Tibial artery (tissue), 4 donors: ENCODE measurements at places on chromosomes 2 and 18.

- no peaks in the 10 kb centered on the region for H3K4me1 ChIP-seq
- H3K4me3 ChIP-seq = no peak overlapping the region
- DNase-seq = no peak
- H3K27me3 ChIP-seq = no peaks in the 10 kb centered on the region
Observed at GRCh38 chr2:185628985-185629384, 109.6 kb upstream of the FSIP2 start.

- no peaks in the 10 kb centered on the region for H3K36me3 ChIP-seq
- DNase-seq = no peak
- H3K4me3 ChIP-seq = no peak overlapping the region
- H3K27ac ChIP-seq = no peak overlapping the region
- H3K27me3 ChIP-seq = no peaks in the 10 kb centered on the region
- peaks cover 7% of the 10 kb centered on the region for H3K4me1 ChIP-seq
Observed at GRCh38 chr18:24395049-24395795, 2.4 kb downstream of the OSBPL1A start.

GRCh38 chr2:168552450-168552856 lies 96.4 kb downstream of the CERS6 start:
- no peak for DNase-seq
- H3K27me3 ChIP-seq = no peaks in the 10 kb centered on the region

DNA sequence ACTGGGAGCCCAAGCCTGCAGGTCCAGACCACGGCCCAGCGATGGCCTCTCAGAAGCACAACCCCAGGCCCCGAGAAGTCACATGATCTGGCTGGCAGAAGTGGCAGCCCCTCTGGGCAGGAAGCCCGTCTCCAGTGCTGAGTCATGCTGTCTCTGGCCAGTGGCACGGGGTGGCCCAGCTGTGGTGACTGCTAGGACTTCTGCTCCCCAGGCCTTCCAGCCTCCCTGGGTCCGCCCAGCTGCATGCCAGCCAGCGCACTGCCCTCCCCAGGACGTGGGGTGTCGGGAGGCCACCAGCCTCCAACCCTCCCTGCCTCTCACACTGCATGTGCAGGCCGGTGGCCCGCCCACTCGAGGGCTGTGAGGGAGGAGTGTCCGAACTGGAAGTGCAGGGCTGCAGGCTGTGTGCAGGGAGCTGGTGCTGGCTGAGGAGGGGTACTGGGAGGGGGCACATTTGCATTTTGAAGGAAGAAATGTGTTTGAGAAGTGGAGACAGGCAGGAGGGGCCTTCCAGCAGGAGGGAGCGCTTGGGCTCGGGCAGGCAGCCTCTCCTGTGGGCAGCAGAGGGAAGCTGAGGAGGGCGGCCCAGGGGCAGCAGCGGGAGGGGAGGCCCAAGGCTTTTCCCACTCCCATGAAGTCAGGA lies 17.0 kb upstream of the HPCAL1 start:
- no peak overlapping the region for H3K4me3 ChIP-seq
- peaks cover 16% of the 10 kb centered on the region for H3K4me1 ChIP-seq
- no peaks in the 10 kb centered on the region for H3K27me3 ChIP-seq
- no peaks in the 10 kb centered on the region for H3K36me3 ChIP-seq
- H3K27ac ChIP-seq = peak overlapping the region; percentile 89

DNA sequence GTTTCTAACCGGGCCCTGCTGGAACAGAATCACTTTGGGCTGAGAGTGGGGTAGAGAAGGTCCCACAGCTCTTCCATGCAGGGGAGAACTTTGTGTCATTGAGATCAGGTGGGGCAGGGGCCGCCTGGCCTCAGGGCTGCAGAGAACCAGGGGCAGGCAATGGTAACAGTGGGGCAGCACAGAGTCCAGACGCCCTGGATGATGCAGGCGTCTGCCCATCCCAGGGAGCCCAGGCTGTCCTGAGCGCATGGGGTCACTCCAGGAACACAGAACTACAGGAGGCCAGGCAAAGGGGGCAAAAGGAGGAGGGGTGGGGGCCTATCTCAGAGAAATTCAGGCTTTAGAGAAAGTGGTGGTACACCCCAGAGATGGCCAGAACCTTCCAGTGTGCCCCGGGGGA lies 121.3 kb downstream of the NDUFA10 start:
- no peaks in the 10 kb centered on the region for H3K36me3 ChIP-seq
- no peaks in the 10 kb centered on the region for H3K4me1 ChIP-seq
- peak; percentile 54 for DNase-seq
- no peak overlapping the region for H3K4me3 ChIP-seq
- no peaks in the 10 kb centered on the region for H3K27me3 ChIP-seq
- no peak overlapping the region for H3K27ac ChIP-seq

DNA sequence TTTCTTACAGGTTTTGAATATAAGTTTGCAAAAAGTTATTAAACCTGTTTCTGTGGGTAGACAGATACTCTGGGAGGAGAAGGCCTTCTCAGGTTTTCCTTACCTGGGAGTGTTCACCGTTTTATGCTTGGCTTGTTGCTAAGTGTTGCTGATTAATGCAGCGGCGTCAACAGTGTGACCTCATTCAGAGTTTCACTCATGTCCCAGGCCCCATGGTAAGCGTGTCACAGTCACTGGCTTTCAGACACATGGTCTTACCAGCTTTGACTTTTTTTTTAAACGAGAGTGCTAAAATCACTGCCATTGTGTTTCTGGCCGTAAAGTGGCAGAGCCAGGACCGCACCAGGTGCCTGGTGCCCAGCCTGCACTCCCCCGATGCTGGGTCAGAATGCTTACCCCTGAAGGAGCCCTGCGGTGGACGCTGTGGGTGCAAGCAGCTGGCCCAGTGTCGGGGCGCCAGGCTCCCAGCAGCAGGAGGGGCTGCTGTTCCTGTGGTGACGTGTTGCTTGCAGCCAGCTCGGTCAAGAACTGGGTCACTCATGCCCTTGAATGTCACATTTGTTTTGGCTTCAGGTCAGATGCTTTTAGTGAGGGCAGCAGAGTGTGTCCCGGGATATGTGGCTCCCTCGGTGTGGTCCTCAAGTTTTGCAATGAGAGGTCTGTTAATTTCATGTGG lies 3.5 kb downstream of the CAPN10 start:
- no peak overlapping the region for H3K4me3 ChIP-seq
- no peaks in the 10 kb centered on the region for H3K36me3 ChIP-seq
- DNase-seq = peak; percentile 44
- peaks cover 6% of the 10 kb centered on the region for H3K4me1 ChIP-seq
- no peaks in the 10 kb centered on the region for H3K27me3 ChIP-seq
- H3K27ac ChIP-seq = no peak overlapping the region

DNA sequence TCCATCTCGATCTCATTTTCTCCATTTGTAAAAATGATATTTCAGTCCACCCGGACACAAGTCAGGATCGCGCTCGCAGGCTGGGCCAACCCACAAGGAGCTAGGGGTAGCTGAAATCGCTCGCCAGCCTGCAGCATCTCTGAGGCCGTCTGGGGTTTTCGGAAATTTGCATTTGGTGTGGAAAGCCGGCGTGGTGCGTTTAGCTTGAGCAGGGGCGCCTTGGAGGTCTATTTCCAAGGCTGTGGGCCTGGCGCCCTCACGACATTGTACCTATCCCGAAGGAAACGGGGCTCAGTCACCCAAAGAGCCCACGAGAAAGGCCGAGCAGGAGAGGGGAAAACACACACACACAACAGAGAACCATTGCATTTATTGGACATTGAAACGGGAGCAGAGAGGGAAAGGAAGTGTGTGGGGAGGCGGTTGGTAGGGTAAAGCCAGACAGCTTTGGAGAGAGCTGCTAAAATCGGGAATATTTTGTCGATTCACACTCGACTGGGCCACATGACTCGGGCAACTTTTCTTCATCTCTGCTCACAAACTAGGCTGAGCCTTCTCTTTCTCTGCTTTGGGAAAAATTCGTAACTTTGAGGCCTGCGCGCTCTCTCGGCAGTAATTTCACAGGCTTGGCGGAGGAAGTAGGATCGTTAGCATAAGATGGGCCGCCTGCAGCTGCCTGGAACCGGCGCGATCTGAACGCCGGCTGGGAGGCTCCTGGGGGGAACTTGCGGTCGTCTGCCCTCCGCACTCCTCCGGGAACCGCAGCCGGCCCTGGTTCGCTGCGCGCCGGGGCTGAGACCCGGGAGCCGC lies 1.1 kb upstream of the HOXD8 start:
- no peaks in the 10 kb centered on the region for H3K27me3 ChIP-seq
- H3K4me3 ChIP-seq = peak overlapping the region; percentile 60
- DNase-seq = no peak
- H3K27ac ChIP-seq = peak overlapping the region; percentile 95
- no peaks in the 10 kb centered on the region for H3K4me1 ChIP-seq

- H3K27me3 ChIP-seq = no peaks in the 10 kb centered on the region
- H3K4me3 ChIP-seq = no peak overlapping the region
- DNase-seq = peak; percentile 4
- peaks cover 81% of the 10 kb centered on the region for H3K36me3 ChIP-seq
- peaks cover 4% of the 10 kb centered on the region for H3K4me1 ChIP-seq
Observed at GRCh38 chr2:239152916-239153305, 247.9 kb downstream of the HDAC4 start.

DNA sequence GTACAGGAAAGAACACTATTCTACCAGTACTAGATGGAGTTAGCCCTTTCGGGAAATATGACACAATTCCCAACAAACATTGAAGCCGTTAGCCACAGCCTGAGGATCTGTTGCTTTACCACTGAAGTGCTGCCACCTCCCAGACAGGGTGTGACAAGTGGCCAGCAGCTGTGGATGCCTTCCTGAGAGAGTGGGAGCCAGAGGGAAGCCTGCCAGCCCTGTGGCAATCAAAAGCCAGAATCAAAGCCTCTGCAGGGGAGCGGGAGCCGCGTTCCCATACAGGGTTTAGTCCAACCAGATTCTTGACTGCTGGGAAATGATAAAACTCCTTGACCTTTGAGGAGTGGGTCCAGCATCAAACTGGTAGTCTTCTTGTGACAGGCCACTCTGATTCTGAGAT lies 38.0 kb downstream of the SLC4A1AP start:
- no peak overlapping the region for H3K4me3 ChIP-seq
- H3K27me3 ChIP-seq = no peaks in the 10 kb centered on the region
- H3K4me1 ChIP-seq = peaks cover 21% of the 10 kb centered on the region
- DNase-seq = no peak
- H3K36me3 ChIP-seq = peaks cover 4% of the 10 kb centered on the region

GRCh38 chr2:3959372-3959771 lies 256.0 kb downstream of the DCDC2C start:
- DNase-seq = no peak
- H3K4me3 ChIP-seq = no peak overlapping the region
- H3K27me3 ChIP-seq = no peaks in the 10 kb centered on the region
- H3K27ac ChIP-seq = no peak overlapping the region
- no peaks in the 10 kb centered on the region for H3K36me3 ChIP-seq

GRCh38 chr2:223055836-223056235 lies 3.8 kb downstream of the KCNE4 start:
- no peaks in the 10 kb centered on the region for H3K4me1 ChIP-seq
- H3K4me3 ChIP-seq = peak overlapping the region; percentile 75
- H3K27me3 ChIP-seq = no peaks in the 10 kb centered on the region
- peak overlapping the region; percentile 94 for H3K27ac ChIP-seq

DNA sequence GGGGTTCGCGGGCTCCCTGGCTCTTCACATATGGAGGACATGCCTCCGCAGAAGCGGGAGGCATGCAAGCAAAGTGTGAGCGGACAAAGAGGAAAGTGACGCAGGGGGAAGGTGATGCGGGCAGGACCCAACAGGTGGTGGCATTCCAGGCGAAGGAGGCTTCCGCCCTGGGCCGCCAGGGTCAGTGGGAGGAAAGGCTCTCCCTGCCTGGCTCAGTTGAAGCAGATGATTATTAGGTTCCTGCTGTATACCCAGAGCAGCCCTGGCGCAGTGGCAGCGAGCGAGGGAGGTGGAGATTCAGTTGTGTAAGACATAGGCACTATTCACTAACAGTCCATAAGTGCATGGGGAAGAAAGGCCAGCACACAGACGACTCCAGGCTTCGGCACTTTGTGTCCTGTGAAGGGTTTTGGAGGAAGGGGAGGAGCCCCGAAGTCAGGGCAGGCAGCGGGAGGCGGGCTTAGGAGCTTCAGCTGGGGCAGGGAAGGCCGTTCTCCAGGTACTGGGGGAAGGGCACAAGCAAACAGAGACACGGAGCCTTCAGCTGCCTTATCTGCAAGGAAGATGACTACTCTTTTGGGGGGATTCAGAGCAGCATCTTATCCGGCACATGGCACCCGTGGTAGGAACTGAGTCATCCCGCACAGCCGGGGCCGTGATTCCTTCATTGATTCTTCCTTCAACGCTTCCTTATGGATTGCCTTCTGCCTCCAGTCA lies 89.8 kb downstream of the TGOLN2 start:
- no peak overlapping the region for H3K4me3 ChIP-seq
- no peaks in the 10 kb centered on the region for H3K36me3 ChIP-seq
- no peak overlapping the region for H3K27ac ChIP-seq
- peaks cover 10% of the 10 kb centered on the region for H3K4me1 ChIP-seq
- DNase-seq = no peak

- no peak overlapping the region for H3K27ac ChIP-seq
- H3K4me1 ChIP-seq = no peaks in the 10 kb centered on the region
- no peaks in the 10 kb centered on the region for H3K36me3 ChIP-seq
- no peak overlapping the region for H3K4me3 ChIP-seq
- DNase-seq = no peak
Observed at GRCh38 chr2:238787501-238787900, 60.4 kb upstream of the TWIST2 start.

DNA sequence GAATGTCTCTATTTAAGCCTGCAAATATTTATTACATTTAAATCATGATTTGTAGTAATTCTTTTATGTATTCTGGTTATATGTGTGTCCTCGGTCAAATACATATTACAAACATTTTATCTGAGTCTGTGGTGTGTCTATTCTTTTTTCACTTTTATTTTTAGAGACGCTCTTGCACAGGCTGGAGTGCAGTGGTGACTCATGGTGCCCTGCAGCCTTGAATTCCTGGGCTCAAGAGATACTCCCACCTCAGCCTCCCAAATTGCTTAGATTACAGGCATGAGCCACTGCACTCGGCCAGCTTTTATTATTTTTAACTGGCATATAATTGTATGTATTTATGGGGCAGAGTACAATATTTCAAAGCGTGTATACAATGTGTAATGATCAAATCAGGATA lies 47.5 kb downstream of the ARID5A start:
- H3K27me3 ChIP-seq = no peaks in the 10 kb centered on the region
- no peaks in the 10 kb centered on the region for H3K4me1 ChIP-seq
- H3K27ac ChIP-seq = no peak overlapping the region
- peaks cover 14% of the 10 kb centered on the region for H3K36me3 ChIP-seq

DNA sequence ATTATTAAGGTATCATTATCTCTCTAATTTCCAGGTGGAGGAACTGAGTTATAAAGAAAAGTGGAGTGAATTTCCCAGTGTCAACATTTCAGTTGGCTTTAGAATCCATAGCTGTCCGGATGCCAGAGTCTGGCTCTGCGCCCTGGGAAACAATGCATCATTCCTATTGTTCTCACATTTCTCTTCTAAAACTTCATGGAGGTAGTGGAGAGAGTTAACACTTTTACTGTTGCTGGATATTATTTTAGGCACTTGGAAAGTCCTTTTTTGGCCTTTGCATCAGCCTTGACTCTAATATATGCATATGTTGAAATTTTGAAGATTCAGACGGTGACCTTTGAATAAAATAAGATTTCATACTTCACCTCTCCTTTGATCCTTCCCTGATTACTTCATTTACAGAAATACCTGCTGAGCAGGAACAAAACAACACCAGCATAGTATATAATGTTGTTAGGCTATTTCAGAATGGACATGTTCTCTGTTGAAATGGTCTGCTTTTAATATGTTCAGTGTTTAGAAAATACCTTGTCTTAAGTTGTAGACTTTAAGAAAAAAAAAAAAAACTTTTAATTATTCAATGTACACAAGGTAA lies 148.8 kb downstream of the EPHA4 start:
- H3K36me3 ChIP-seq = peaks cover 16% of the 10 kb centered on the region
- H3K27ac ChIP-seq = no peak overlapping the region
- H3K4me3 ChIP-seq = no peak overlapping the region
- no peak for DNase-seq
